ENCODE measurements at places on chromosomes 13 and 19.
A peak's percentile ranks its signal among the peaks of the same experiment; 100 is the strongest.

DNA sequence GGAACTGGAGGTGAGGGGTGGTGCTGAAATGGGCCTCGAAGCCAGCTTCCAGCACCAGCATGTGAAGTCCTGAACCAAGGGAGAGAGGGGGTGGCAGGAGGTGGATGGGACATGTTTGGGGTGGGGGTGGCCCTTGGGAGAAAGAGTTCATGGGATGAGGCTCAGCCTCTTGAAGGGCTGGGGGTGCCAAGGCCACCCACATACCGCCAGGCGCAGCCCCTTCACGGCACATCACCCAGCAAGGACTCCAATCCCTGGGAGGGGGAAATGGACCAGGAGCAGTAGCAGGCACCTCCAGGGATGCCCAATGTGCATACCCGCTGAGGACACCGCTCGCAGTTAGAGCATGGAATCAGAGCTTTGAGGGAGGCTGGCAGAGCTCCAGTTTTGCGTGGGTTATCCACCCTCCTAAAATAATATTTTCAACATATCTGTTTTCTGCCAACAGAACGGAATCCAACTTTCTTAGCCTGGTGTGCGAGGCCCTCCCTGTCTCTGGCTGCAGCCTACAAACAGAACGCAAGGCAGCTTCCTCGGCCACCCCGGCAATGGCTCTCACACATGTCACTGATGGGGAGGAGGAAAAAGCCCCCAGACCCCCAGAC, 140.5 kb upstream of the VSTM2B start:
- no peak for DNase-seq

DNA sequence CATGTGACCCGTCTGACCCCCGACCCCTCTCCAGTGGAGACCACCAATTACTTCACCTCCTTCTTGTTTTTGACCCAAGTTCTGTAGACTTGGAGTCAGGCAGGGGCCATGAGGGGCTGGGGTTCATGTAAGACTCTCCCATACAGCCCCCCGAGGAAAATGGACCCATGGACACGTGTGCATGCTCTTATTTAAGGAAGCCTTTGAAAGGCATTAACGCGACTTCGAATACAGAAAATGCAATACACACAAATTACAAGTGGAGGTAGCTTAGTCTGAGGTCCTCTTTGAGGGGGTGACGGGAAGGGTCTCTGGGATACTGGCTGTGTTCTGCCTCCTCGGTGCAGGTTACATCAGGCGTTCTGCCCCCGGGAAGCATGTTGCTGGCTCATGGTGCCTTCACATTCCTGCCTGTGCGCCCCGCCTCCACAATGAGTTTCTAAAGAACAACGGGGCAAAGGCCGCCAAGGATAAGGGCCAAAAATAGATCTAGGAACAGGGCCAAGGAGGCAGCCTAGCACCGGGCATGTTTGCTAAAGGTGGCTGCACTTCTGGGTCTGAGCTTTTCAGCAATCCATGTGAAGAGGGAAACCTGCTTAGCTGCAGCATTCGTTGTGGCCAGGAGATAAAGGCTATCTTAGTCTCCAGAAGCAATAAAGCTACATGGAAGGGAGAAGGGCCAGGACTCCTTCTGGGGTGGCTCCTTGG, 54.5 kb downstream of the RAB20 start:
- DNase-seq = no peak

GRCh38 chr13:76928456-76928855, 19.9 kb upstream of the ACOD1 start:
- no peak for DNase-seq

- no peak for DNase-seq
Observed at GRCh38 chr13:113862191-113862930, 1.5 kb downstream of the GAS6 start.

DNA sequence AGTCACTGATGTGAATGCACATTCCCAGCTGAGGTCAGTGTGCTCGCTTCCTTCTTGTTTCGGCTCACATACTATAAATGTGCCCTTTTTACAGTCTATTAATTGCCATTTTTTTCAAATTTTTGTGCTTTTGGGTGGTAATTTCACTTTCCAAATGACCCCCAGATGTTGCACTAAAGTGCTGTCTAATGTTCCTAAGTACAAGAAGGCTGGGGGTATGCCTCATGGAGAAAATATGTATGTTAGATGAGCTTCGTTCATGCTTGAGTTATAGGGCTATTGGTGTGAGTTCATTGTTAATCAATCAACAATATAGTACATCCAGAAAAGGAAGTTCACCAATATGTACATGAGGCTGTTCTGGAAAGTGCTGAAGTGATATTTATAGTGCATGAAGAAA, 84.7 kb downstream of the KL start:
- DNase-seq = no peak

DNA sequence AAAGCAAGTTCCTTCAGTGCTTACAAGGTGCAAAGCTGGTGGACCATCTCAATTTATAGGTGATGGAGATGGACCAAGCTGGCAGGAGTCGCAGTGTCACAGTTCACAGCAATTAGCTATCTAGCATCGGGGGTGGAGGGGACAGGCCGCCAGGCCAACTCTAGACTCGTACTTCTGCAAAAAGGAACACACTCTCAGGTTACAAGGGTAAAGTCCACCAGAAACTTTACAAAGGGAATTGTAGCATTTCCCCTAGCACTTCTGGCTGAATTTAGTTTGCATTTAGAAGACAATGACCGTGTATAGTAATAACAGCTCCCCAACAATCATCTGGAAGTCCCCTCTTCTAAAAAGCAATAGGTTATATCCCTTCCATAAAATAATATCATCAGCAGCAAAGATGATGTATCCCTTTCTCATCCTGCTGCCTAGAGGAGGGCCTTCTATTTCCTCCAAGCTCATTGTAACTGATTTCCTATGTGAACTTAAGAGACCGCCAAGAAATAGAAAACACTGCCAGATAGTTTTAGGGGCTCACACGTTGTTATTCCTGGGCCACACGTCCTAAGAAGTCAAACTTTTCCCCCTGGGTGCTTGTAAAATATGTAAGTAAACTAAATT, 8.5 kb upstream of the DOCK9 start:
- DNase-seq = no peak

GRCh38 chr13:66225072-66225471, 1005.1 kb downstream of the PCDH9 start:
- no peak for DNase-seq

- no peak for DNase-seq
Observed at GRCh38 chr19:5826531-5827341, 12.8 kb downstream of the FUT6 start.

DNA sequence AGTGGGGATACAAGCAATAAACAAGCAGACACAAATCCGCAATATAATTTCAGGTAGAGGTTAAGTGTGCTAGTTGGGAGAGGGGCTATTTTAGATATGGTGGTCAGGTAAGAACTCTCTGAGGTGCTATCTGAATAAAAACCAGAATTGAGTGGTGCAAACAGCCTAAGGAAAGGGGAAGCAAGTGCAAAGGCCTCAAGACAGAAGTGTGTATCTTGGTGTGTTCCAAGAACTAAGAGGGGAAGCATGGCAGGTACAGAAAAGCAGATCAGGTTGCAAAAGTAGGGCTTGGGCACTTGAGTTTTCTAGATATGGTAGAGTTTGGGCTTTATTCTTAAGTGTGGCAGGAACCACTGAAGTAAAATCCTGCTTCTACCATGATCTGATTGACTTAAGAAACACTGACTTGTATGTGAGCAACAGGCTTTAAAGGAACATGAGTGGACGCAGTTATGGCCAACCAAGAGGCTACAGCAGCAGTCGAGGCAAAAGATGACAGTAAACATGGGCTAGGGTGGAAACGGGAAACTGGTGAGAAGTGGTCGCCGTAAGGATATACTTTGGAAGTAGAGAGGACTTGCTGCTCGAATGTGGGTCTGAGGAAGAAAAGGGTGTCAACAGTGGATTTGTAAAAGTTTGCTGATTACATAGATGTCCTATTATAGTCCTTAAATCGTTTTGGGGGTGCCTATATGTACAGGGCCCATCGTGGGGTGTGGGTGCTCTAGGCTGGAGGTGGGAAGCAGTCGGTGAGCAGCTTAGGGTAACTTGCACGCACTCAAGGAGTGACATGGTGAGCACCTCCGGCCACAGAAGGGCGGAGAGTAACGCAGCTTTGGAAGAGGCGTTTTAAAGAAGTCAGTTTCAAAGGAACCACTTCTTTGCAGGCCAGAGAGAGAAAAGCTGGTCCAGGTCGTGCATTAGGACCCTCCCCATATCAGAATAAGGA, 677 bp downstream of the TGDS start:
- DNase-seq = no peak

DNA sequence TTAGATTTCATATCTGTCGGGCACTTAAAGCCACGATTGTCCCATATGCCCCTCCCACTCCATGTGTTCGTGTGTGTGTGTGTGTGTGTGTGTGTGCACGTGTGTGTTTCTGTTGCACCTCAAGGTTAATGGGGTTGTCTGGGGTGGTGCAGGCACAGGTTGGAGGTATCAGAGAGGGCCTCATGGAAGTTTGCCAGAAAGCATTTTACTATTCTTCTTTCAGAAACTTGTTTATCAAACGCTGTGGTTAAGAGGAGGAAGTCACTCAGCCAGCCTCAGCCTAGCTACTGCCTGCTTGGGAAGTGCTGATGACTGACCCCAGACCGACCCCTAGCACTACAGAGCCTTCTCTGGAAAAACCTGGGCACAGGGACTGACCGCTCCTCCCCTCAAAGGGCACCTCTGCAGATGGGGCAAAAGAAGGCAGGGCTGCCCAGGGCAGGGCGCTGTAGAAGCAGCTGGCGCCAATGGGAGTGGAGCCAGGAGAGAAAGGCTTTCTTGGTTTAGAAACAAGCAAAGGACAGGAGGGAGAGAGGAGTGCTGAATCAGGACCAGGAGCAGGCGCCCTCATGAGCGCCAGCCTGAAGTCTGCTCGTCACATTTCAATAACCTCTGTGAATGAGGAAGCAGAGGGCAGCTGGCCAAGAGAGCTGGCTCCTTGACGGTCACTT, 3.9 kb downstream of the SIAH3 start:
- DNase-seq = peak; percentile 43

DNA sequence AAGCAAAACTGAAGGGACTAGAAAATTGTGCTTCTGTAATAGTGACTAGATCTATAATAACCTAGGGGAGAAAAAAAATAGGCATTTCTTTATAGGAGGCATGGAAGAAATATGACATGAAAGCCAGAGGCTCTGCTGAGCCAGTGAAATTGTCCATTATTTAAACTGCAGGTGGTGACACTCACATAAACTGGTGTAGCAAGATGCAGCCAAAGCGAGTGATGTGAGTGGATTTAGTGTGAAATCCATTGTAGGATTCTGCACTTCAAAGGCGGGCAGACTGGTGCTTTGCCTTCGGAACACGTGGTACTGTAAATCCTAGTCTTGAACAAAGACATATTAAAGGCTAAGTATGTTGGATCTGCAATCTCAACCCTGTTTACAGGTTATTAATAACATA, 361.9 kb downstream of the TBC1D4 start:
- no peak for DNase-seq

GRCh38 chr19:30309905-30310601, 62.1 kb upstream of the ZNF536 start:
- DNase-seq = no peak

DNA sequence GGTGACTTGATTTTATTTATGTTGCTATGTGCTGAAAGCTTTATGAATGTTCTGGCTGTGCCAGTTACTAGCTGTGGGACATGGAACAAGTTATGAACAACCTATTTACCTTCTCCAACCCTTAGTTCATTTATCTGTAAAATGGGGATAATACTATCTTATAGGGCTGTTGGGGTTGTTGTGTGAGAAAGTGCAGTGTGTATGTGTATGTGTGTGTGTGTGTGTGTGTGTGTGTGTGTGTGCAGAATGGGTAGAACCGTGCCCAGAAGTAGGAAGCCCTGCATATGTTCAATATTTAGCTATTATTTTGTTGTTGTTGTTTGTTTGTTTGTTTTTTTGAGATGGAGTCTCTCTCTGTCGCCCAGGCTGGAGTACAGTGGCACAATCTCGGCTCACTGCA, 20.4 kb downstream of the ZSWIM9 start:
- DNase-seq = no peak

DNA sequence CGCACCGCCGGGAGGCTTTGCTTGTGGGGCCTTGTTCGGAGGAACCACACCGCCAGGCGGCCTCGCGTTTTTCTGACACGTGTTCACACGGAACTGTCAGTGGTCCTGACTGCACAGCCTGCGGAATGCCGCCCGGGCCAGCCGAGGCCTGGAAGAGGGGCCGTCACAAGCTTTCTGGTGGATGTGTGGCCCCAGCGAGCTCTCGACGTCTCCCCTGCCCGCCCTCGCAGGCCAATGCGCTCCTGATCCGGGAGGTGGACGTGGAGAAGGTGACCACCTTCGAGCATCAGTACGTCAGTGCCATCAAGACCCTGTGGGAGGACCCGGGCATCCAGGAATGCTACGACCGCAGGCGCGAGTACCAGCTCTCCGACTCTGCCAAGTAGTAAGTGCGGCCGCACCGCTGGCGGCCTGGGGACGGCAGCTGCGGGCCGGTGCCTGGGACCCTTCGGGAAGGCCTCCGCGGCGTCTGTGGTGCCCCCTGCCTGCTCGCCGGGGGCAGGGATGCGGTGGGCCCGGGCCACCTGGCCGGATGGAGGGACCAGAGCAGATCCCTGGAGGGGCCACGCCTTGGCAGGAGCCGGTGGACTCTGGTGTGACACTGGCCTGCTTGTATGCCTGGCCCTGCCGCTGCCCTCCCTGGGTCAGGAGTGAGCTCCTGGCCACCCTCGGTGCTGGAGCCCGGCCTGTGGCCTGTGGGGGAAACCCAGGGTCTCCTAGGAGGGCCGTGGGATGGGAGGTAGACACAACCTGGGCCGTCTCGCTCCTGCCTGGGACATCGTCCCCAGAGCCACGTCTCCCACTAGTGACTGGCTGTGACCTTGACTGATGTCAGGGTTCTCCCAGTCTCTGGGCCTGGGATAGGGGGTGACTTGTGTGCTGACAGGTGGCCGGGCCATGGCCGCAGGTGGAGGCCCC, 19.2 kb downstream of the GNA11 start:
- no peak for DNase-seq

DNA sequence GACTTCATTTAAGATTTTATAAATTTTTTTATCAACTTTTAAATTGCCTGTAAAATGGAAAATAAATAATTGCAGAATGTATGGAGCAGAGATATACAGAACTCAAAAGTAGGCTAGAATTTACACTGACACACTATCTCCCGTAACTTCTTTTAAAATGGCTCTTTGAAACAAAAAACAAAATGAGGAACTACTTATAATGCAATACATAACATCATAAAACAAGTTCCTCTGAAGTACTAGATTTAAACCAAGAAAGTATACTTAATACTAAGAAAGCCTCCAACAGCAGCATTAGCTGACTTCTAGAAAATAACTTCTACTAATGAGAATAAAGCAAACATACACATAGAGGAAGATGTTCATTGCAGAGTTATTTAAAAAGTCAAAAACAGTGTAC, 17.0 kb downstream of the RBM26 start:
- DNase-seq = no peak
